ENCODE measurements at places on chromosomes 3 and 15.

DNA sequence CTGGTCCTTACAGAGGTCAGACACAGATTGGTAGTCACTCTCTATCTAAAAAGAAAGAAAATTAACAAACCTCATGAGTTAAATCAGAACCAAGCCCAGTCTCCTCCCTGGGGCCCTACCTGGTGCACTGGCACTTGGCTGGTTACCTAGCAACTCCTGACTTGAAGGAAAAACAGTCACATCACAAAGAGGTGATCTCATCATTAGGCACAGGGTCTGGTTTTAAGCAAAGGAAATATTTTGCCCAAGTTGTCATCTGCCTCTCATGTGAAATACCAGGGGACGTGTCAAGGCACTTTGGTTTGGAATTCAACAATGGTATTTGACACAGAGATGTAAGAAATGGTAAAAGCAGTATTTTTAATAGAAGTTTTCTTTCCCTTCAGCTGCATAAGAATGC, 47.7 kb upstream of the FMN1 start:
- no peak overlapping the region for H3K4me3 ChIP-seq
- H3K27me3 ChIP-seq = no peaks in the 10 kb centered on the region
- peaks cover 5% of the 10 kb centered on the region for H3K4me1 ChIP-seq
- H3K27ac ChIP-seq = peak overlapping the region; percentile 30
- H3K36me3 ChIP-seq = no peaks in the 10 kb centered on the region

- H3K36me3 ChIP-seq = no peaks in the 10 kb centered on the region
- peak; percentile 48 for DNase-seq
- H3K4me1 ChIP-seq = peaks cover 5% of the 10 kb centered on the region
- no peaks in the 10 kb centered on the region for H3K27me3 ChIP-seq
- H3K27ac ChIP-seq = no peak within 1 kb of the TSS
- H3K4me3 ChIP-seq = peak within 1 kb of the TSS; percentile 61
These were observed at the start of gene CTDSPL for GRCh38 chr3:37861620-37862041. Gene CTDSPL, plus strand, starts transcription at chr3:37861880. Its CDS starts 320 bp downstream, at chr3:37862200.

DNA sequence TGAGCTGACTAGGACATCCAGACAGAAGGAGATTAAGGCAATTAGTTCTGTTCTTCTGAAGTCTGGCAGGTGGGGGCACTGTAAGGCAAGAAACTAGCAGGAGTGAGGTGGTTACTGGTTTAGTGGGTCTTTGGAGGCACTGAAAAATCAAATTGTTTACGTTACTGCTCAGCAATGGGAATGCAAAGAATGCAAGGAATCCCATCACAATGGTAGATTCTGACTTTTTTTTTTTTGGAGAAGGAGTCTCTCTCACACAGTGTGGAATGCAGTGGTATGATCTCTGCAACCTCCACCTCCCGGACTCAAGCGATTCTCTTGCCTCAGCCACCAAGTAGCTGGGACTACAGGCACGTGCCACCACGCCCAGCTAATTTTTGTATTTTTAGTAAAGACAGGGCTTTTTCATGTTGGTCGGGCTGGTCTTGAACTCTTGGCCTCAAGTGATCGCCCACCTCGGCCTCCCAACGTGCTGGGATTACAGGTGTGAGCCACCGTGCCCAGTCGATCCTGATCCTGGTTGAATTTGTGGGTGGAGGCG, 16.4 kb downstream of the FAM107A start:
- peak; percentile 99 for DNase-seq
- peaks cover 3% of the 10 kb centered on the region for H3K4me1 ChIP-seq
- H3K27me3 ChIP-seq = no peaks in the 10 kb centered on the region
- no peak overlapping the region for H3K4me3 ChIP-seq

DNA sequence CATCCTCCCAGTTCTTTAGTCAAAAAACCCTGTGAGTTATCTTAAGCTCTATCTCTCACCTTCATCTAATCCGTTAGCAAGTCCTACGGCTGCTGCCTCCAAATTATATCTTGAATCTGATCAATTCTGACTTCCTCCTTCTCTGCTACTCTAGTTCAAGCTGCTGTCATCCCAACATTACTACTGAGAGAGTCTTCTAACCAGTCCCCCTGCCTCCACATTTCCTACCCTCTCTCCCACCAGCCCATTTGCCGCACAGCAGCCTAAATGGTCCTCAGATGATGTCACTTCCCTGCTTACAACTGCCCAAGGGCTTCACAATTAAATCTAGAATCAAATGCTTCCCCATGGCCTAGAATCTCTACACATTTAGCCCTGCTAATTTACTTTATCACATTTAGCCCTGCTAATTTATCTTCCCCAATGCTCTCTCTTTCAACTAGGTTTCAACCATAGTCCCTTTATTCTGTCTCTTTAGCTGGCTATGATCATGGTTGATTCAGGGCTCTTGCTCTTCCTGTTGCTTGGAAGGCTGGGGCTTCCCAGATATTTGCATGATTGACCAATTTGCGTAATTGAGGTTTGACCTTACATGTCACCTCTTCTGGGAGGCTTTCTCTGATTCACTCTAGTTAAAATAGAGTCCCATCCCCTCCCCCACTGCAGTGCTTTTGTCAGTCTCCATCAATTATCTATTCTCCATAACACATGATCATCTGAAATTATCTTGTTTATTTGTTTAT, 11.0 kb upstream of the ARL14 start:
- no peak overlapping the region for H3K4me3 ChIP-seq
- H3K27me3 ChIP-seq = no peaks in the 10 kb centered on the region
- H3K4me1 ChIP-seq = peaks cover 6% of the 10 kb centered on the region
- DNase-seq = peak; percentile 94
- H3K36me3 ChIP-seq = no peaks in the 10 kb centered on the region

- peak overlapping the region; percentile 82 for H3K27ac ChIP-seq
- DNase-seq = peak; percentile 70
- peaks cover 20% of the 10 kb centered on the region for H3K4me1 ChIP-seq
These were observed 47.0 kb downstream of the LRIG1 start for GRCh38 chr3:66453651-66454463.

- no peaks in the 10 kb centered on the region for H3K4me1 ChIP-seq
- DNase-seq = no peak
- no peak overlapping the region for H3K27ac ChIP-seq
- no peaks in the 10 kb centered on the region for H3K27me3 ChIP-seq
These were observed 87.4 kb upstream of the LRRC3B start for GRCh38 chr3:26535151-26535550.

- H3K36me3 ChIP-seq = peaks cover 1% of the 10 kb centered on the region
- H3K4me1 ChIP-seq = no peaks in the 10 kb centered on the region
- no peak overlapping the region for H3K27ac ChIP-seq
- H3K27me3 ChIP-seq = no peaks in the 10 kb centered on the region
- no peak overlapping the region for H3K4me3 ChIP-seq
- no peak for DNase-seq
These were observed 34.0 kb upstream of the GNB5 start for GRCh38 chr15:52225230-52225629.

GRCh38 chr3:49799105-49799504, 568 bp downstream of the CDHR4 start:
- no peaks in the 10 kb centered on the region for H3K36me3 ChIP-seq
- no peak for DNase-seq
- no peaks in the 10 kb centered on the region for H3K4me1 ChIP-seq
- H3K27ac ChIP-seq = no peak overlapping the region
- no peaks in the 10 kb centered on the region for H3K27me3 ChIP-seq

- peak; percentile 74 for DNase-seq
- H3K4me1 ChIP-seq = no peaks in the 10 kb centered on the region
- H3K27ac ChIP-seq = no peak overlapping the region
- no peak overlapping the region for H3K4me3 ChIP-seq
These were observed 8.5 kb downstream of the HTR3D start for GRCh38 chr3:184040010-184040409.

- H3K36me3 ChIP-seq = no peaks in the 10 kb centered on the region
- H3K4me3 ChIP-seq = no peak overlapping the region
- H3K27me3 ChIP-seq = peaks cover 3% of the 10 kb centered on the region
- peak; percentile 84 for DNase-seq
These were observed 2.9 kb downstream of the SCN5A start for GRCh38 chr3:38646630-38647029.

- no peak for DNase-seq
- no peaks in the 10 kb centered on the region for H3K36me3 ChIP-seq
- H3K27me3 ChIP-seq = no peaks in the 10 kb centered on the region
- H3K27ac ChIP-seq = no peak overlapping the region
These were observed 80.1 kb downstream of the LEKR1 start for GRCh38 chr3:156906275-156906674.

Data from mesendoderm (in vitro differentiated cells).